ENCODE measurements at places on chromosomes 4 and X.
A peak's percentile ranks its signal among the peaks of the same experiment; 100 is the strongest.

DNA sequence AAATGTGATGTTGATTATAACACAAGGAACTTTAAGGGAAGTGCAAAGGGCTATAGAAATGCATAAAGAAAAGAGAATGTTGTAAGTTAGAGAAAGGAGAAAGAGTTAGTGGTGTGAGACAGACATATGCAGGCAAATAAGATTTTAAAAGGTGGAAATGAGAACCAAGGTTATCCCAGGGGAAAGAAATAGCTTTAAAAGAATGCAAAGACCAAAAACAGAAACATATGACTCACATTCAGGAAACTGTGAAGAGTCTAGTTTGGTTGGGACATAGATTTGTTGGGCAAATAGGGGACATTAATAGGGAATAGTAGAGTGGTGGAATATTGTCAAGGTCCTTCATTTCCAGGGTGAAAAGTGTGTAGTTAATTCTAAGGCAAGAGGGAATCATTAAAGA lies 52.4 kb downstream of the MAPK10 start:
- DNase-seq, result peak; percentile 44

- DNase-seq, result no peak
Measured at GRCh38 chr4:23947826-23948225, 58.0 kb upstream of the PPARGC1A start.

- DNase-seq, result no peak
Measured at GRCh38 chr4:161629694-161630441, 533.9 kb downstream of the FSTL5 start.

DNA sequence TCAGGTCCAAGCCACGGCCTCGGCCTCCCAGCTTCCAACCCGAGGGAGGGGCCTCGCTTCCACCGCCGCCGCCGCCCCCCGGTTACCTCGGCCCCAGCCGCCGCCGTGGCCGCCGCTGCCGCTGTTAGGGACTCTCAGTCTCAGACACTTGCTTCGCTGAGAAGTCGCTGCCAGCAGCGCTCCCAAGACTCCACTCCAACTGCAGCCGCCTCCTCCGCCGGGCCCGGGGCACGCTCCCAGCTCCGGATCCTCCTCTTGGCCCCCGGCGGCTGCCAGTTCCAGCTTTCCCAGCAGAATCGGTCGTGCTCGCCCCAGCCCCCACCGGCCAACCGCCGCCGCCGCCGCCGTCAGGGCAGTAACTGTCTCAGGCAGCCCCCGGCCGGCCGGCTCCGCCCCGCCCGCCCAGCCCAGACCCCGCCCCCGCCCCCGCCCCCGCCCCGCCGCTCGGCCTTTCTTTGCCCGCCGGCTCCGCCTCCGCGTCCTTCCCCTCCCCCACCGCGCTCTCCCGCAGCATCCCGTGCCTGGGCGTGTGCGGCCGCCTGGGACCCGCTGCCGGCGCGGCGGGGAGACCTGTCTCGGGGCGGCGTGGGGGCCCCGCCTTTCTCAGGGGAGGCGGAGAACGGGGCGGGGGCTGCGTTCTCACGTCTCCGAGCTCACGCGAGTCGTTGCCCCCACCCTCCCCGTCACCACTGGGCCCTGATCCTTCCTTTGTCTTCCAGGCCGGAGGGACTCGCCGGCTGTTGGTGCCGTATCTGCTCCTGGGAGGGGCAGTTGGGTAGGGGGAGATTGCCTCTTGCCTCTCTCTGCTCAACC lies at the start of gene ANKRD50:
Gene ANKRD50, minus strand, starts transcription at position 361 of the 813 bp plus-strand sequence. CDS start 2,221 bp downstream, outside the sequence.
- DNase-seq, result peak; percentile 96

DNA sequence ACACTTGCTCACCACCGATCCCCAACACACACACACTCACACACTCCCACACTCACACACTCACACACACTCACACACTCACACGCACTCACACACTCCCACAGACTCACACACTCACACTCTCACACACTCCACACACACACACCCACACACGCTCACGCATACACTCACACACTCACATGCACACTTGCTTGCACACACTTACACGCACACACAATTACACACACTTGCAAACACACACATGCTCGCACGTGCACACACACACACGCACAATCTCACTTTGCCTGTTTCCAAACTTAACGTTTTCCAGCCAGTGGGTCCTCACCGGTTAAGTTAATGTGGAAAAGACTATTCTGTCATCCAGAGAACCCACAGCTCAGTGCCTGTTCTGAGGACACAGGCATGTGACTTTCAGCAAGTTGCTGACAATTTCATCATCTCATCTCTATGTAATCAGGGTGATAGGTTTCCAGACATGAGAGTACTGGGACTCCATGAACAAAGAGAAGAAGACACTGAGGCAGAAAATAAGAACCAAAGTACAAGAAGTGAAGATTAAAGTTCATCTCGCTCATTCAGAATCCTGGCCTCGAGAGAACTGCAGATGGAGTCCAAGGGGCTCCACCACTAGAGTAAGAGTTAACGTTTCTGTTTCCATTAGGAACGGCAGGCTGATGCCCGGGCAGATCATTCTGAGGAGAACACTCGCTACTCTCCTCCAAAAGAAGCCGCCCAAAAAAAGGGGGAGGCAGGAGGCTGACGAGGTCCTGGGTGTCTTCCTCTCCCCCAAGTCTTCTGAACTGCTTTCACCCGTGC lies 153.2 kb upstream of the FRG1 start:
- DNase-seq, result peak; percentile 6

DNA sequence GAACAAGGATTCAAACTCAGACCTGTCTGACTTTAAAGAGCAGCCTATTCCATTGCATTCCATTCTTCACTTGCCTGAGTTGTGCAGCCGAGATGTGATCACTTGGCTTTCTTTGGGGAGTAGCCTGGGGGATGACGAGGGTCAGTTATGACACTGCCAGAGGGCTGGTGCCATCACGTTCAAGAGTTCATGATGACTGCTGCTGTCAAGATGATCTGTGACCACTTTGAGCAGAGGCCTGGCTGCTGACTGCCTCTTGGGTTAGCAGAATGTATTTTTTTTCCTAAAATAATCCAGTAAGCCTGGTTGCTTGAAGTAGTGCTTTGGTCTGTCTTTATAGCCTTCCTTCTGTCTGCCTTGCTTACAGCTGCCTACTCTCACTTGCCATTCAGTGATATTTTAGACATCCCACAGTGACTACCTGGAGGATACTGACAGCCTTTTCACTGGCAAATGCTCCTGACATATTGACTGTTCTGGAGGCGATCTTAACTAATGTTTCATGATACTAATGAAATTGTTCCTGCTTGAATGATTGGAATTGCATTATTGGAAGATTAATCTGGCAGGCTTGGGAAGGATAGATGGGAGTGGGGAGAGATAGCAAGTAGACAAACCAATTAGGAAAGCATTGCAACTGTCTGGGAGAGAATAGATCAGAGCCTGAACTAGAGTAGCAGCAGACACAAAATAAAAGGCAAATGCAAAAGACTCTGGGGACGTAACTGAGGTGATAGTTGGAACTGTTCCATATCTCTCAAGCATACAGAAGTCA lies 221.6 kb upstream of the LCORL start:
- no peak for DNase-seq

GRCh38 chr4:8461086-8461485 lies 20.5 kb downstream of the TRMT44 start:
- DNase-seq, result no peak

- no peak for DNase-seq
Measured at GRCh38 chr4:14862891-14863290, 139.4 kb upstream of the CPEB2 start.

GRCh38 chrX:40088299-40088625 lies 9.5 kb downstream of the BCOR start:
- no peak for DNase-seq

DNA sequence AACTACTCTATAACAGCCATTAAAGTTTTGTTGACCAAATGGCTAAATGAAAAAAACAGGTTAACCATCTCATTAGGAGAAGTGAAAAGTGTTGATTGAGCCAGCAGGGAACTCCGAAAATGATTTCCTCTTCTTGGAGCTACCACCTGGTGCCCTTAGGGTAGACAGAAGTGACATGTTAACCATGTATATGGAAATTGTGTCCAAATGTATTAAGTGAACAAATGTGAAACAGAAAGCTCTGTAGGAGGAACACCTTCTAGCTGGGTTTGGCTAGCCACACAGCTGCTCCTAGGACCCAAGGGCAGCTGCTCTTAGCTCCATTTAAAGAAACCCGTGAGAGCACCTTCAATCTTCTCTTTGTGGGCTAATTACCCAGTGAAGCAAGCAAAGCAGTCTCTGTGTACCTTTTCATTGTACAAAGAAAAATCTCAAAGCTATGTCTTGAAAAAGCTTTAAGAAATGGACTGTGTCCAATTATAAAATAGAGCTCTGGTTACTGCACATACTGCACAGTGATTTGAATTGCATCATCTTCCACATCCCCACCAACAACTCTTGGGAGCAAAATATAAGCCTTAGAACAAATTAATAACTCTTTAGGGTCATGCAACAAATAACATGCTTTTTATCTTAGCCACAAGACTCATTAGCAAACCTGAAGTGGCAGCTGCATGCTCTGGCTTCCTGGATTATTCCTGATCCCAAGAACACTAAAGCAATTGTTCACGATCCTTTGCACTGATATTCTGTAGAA lies 59.2 kb upstream of the PARM1 start:
- peak; percentile 20 for DNase-seq

DNA sequence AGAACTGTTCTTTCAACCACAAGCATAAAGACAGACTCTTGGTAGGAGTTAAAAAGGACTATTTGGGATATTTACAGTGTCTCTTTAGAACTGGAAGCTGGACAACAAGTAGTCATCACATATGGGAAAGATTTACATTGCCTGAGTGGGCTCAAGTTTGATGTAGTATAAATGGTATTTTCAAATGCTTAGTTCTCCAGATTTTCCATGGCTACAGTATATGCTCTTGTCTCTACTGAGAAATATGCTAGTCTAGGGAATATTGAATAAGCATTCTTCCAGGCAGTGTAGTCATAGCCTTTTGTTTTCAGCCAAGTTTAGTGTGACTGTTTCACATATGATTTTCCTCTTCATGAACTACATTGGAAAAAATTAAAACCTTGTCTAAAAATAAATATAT lies 315.6 kb downstream of the ARHGAP24 start:
- peak; percentile 96 for DNase-seq

GRCh38 chrX:75115707-75116413 lies 40.2 kb downstream of the ABCB7 start:
- no peak for DNase-seq

DNA sequence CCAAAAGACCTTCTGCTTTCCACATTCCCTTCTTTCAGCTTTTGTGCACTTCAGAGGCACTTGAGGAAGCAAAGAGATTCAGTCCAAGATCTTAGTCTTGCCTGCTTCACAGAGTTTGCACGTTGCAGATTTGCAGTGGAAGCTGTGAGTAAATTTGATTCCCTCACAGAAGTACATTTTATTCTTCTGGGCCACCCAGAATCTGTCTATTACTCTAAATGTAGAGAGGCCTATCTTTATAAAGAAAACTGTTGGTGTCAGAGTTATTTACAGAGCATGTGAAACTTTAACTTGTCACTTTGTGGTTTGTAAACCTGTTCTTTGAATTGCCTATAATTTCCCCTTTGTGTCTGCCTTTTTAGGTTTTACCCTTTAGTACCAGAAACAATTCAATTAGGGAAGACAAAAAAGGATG lies 15.5 kb downstream of the SPRY1 start:
- DNase-seq, result no peak

DNA sequence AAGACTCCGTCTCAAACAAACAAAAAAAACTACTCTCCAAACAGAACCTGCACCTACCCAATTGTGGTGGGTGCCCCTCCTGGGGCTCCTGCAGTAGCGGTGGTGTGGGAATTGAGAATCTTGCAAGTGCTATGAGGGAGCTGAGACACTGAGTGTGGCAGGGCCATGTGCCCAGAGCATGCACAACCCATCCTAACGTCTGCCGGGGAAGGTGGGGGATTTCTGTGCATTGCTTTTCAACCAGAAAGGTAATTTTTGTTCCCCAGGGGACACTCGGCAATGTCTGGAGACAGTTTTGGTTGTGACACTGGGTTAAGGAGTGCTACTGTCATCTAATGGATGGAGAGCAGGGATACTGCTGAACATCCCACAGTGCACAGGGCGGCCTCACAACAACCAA lies 35.7 kb downstream of the TBL1X start:
- DNase-seq, result no peak

DNA sequence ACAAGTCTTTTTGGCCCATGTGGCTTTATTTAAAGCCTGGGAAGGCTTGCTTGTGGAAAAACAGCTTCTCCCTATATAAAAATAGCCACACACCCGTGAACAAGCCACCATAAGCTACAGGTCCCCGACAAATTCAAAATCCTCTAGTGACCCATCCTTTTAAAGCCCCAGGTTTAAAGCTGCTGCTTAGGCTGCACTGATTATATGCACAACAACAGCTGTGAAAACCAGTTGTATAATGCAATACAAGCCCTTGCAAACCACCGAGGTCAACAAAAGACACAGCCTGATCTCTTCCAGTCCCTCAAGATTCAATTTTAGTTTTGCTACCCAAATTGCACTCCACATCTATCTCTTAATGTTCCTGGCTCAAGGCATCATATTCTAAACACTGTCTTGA lies 186.0 kb upstream of the WDFY3 start:
- no peak for DNase-seq

- DNase-seq, result no peak
Measured at GRCh38 chr4:1277667-1278665, 11.7 kb upstream of the MAEA start.

DNA sequence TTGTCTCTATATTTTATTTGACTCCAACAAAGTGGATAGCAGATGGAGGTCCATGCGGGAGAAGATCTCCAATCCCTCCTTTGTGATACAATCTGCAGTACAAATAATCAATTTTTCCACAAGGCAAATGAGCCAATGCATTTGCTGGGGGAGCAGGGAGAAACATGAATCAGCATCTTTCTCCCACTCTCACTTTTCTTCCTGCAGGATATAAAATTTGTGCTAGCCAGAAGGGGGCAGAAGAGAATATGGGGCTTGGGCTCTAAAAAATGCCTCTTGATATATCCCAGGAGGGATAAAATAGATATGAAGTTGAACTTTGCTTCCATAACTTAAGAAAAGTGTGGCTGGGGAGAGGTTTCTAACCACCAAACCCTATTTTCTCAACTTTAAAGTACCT lies 38.3 kb upstream of the CWH43 start:
- no peak for DNase-seq

- no peak for DNase-seq
Measured at GRCh38 chr4:169649545-169650226, 29.3 kb downstream of the CLCN3 start.

DNA sequence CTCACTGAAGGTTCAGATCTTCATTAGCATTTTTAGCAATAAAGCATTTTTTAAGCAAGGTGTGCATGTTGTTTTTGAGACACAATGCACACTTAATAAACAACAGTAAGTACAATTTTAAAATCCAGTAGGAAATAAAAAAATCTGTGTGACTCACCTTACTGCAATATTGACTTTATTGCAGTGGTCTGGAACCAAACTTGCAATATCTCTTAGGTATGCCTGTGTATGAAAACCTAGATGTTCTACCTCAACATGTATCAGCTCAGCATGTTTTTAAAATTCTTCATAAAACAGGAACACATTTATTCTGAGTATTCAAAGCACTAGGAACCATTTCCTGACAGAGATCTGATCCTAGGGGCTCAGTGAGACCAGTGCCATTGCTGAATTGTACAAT lies 26.7 kb downstream of the NR0B1 start:
- peak; percentile 3 for DNase-seq

DNA sequence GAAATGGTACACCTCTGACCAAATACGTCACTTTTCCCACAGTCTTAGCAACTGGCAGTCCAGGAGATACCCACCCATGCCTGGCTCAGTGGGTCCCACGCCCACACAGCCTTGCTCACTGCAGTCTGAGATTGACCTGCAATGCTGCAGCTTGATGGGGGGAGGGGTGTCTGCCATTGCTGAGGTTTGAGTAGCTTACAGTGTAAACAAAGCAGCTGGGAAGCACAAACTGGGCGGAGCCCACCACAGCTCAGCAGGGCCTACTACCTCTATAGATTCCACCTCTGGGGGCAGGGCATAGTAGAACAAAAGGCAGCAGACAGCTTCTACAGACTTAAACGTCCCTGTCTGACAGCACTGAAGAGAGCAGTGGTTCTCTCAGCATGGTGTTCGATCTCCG lies 52.7 kb downstream of the AMER1 start:
- no peak for DNase-seq

Data from fibroblast of upper back skin (primary cell).